Ascending aorta (tissue), 2 donors: ENCODE measurements at places on chromosomes 3 and 15.

DNA sequence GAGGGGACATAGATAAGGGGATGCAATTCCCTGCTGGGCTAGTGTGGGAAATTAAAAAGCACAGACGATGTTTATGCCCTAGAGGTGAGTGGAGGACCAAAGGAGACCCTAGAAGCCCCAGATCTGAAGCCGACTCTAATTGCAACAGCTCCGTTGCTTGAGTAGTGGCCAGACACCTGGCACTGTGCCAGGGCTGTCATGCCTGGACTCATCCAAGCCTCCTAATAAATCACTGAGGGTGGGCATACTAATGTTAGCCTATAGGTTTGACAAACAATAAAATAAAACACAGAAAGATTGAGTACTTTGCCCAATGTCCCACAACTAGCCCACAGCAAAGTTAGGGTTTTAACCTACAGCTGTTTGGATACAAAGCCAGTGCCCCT lies 25.4 kb upstream of the MRPS22 start:
- DNase-seq, result no peak

- no peak for DNase-seq
These were observed 173.4 kb downstream of the XXYLT1 start for GRCh38 chr3:195097331-195098255.

DNA sequence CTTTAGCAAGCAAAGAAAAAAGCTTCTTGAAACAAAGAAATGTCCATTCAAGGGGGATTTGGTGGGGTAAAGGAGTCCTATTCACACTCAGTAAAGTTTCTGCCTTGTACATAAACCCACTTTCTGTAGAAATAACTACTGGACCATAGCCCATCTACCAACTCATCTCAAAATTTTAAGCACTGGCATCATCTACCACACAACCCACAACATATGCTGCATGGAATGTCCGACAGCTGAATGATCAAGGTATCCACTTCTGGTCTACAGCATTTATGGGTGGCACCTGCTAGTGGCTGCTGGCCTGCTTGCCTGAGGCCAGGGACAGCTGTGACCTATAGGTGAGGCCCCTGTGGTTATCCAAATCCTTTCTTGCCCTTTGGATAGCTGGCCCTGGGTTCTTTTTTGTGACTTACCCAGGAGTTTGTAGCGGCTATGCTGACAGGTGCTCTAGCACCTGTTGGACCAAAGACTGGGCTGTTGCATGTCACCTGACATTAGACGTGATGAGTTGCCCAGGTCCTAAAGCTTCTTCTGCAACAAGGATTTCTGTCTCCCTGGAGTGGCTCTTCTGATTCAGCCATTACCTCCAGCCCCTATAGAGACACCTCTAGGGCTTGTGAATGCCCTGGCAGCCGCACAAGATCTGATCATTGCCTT lies 19.2 kb upstream of the MEF2A start:
- DNase-seq, result no peak

GRCh38 chr3:37096975-37097374 lies 77.4 kb downstream of the LRRFIP2 start:
- DNase-seq, result no peak
